ENCODE measurements at places on chromosomes 2 and 18. TPM values are rescaled to one million over a fixed set of nuclear protein-coding genes. Genes with fewer than 3 reads are reported as not detected.

Gene WDR7
- 17.1 TPM for total RNA-seq

Gene IDH1
- 203 TPM for total RNA-seq

Gene CCDC85A
- 2.3 TPM for total RNA-seq

DNA sequence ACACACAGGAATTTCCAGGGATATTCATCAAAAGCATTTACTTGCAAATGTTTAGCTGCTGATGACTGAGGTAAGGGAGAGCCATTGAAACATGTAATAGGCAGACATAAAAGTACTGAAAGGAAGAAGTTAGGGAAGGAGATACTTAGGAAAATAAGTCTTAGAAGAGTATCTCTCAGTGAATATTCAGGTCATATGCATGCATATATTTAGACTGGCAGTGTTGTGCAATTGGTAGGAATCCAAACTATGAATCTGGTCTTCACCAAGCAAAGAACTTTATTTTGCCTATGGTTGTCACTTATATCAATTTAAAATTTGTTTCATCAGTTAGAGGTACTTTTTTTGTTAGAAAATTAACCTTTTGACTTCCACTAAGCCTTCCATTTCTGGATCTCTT lies 1490.7 kb downstream of the SUCLG1 start:
- DNase-seq = peak; percentile 10

DNA sequence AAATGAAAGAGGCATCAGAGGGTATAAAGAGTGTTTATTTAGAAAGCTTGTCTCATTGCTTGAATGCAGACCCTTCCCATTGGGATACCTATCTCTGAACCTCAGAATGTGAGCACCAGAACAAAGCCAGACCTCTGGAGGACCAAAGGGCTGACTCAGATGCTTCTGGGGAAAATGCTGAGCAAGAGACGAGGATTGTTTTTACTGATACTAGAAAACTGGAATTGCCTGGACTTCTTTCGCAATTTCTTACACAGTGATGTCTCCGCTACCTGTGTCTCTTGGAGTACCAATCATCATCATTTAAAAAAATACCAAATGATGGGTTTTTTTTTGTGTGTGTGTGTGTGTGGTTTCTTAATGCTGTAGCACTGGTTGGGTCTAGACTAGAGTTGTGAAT lies 55.6 kb upstream of the CCDC85A start:
- DNase-seq = no peak

DNA sequence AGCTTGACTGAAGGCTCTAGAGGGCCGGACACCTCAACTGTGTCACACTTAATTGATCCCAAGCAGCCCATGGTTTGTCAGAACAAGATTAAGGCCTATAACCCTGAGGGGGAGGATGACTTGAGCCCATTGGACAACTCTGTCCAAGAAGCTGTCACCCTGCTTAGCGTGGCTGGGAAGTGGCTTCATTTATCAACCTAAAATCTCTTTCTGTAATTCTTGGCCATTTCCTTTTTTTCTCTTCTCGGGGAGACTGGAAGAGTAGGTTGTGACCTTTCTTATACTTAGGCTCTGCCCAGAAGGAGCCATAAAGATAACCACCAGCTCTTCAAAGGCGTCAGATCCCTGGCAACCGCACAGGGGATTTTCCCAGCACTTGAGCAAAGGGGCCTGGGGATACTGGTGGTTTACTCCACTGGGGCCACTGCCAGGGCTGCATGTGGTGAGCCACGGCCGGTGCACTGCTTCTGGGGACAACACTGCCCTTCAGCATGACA lies 265.5 kb downstream of the CYRIA start:
- DNase-seq = no peak

GRCh38 chr2:24538720-24539119 lies 47.7 kb downstream of the NCOA1 start:
- DNase-seq = no peak

DNA sequence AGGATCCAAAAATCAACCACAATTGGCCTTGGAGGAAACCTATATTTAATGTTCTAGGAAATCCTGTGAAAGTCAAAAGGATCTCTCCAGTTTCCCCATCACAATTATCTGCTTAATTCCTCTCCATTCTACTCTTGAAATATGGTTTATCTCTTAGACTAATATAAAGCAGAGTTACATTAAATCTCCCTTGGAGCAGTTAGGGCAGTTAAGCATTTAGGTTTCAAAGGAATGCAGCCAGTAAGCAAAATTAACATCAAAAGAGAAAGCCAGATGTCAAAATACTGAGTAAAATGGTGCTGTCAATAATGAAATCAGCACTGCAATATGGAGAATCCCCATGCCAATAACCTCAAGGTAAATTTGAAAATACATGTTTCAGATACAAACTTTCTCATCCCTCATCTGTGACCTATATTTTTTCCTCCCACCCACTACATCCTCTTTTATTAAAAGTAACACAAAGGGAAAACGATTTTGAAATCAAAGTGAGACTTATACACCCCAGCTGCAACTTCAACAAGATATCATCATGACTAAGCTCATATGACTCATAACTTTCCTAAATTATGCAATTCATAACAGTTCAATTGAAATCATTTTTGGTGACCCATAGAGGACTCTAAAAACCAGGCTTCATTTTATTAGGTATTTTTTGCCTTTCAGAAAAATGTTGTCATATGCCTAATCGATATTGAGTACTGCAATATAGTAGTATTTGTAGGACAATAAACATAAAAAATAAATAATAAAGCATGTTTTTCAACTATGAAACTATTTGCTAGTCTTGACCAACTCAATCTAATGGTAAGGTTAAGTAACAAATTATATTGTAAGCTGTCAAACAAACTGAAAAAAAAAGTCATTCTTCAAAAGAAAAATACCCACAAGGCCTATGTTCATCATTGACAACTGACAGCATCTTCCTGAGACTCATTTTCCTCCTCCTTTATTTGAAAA lies 3.1 kb downstream of the ADAM17 start:
- DNase-seq = peak; percentile 92

GRCh38 chr2:39350658-39351057 lies 86.4 kb downstream of the MAP4K3 start:
- DNase-seq = no peak

- DNase-seq = peak; percentile 10
These were observed 201.2 kb downstream of the CDCA7 start for GRCh38 chr2:173555833-173556232.

- peak; percentile 91 for DNase-seq
These were observed 90.9 kb downstream of the RNF144A start for GRCh38 chr2:7007846-7008741.

DNA sequence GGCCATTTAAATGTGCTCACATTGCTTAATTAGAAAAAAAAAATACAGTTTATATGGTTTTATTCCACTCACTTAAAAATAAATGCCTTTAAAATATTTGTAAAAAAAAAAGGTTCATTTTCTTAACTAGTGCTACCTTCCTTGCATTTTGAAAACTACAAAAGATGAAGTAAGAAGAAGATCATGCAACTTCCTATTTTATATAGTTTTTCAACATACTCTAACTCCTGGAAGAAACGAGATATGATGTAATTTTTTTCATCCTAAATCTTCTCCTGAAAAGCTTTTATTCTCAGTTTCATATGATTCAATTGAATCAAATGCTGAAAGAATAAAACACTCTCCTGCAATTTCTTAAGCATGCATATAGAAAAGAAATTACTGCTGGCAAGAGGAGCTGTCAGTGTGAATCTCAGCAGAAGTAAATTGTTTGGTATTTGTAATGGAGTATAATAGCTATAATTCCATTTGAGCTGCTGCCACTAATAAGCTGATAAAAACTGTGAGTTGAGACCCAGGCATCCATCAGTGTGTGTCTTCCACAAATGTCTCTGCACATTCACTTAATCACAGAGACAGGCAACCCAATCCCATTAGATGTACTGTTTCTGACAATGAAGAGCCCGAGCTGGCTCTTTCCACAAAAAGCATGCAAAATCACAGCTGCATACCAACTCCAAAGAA lies 3.7 kb downstream of the FTCDNL1 start:
- DNase-seq = no peak

- no peak for DNase-seq
These were observed 72.1 kb downstream of the PSMG2 start for GRCh38 chr18:12774982-12775381.

DNA sequence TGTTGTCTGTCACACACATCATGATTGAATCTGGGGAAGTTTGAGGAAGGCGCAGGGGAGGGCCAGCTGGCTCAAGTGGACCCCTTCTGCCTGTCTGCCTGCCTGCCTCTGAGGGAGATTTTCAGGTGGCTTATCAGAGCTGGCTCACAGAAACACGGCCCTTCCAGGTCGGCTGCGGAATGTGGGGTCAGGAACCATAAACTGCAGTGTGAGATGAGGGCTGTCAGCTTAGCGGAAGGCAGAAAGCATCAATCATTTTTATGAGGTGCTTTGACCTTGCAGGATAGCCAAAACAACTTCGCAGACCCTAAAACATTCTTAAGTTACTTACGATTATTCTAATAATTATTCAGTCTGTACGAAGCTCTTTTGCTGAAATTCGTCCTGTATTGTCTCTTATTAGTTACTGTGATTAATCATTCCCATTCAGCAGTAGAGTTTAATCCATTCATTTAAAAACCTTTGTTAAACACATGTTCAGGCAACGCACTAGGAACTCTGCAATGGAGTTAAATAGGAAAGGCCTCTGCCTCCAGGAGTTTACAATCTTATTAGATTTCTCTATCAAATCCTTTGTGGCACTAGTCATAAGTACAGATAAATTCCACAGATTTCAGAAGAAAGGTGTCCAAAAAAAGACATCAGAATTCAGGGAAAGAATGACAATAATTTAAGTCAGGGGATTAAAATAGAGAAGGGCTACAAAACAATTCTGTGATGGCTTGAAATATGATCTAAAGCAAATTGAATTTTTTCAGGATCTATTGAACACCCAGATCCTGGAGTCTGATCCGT lies 371.6 kb downstream of the HRH4 start:
- DNase-seq = peak; percentile 26

DNA sequence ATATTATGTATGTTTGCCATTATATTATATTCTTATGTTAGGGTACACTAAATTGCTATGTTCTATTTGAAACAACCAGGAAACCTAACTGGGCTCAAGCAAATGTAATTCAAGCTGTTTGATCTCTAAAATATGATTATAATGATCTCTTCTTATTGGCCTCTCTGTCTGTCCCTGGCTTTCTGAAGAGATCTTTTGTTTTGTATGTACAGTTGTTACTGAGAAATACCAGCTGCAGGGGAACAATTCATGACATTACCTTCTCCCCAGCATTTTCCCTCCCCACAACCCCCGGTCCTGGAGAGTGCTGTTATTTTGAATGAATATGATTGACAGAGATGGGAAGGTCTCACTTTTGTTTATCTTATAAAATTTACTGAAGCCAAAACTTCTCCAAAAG lies 54.8 kb upstream of the CD28 start:
- no peak for DNase-seq

DNA sequence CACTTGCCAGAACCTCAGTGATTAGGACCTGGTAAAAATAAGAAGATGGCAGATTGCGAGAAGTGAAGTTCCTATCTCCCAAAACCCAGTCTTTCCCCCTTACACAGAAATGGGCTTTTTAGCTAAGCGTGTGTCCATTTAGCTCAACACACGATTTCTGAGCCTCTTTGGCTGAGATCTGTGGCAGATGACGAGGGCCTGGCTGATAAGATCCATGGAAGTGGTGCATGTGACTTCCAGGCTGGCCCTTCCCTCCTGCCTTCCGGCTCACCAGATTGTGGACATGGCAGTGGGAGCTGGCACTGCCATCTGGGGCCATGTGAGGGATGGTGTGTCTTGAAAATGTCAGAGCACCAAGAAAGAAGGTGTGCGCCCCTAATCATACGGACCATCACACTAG lies 41.0 kb upstream of the ZFP36L2 start:
- no peak for DNase-seq

DNA sequence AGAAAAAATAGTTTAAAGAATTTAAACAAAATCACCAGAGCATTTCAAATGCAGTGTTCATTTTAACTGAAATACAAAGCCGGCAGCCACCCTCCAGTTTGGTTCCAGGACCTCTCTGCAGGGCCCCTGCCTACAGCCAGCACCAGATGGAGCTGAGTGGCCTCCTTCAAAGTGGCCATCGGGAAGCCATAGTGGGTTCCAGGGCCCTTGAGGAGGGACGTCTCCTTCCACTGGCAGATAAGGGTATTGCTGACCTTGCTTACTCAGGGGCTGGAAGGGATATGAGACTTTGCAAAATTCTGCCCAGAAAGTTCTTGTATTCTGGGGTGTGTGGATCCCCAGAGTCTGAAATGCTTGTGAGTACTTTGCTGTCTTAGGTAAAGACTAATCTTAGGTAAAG lies 205.2 kb upstream of the APCDD1 start:
- DNase-seq = no peak

DNA sequence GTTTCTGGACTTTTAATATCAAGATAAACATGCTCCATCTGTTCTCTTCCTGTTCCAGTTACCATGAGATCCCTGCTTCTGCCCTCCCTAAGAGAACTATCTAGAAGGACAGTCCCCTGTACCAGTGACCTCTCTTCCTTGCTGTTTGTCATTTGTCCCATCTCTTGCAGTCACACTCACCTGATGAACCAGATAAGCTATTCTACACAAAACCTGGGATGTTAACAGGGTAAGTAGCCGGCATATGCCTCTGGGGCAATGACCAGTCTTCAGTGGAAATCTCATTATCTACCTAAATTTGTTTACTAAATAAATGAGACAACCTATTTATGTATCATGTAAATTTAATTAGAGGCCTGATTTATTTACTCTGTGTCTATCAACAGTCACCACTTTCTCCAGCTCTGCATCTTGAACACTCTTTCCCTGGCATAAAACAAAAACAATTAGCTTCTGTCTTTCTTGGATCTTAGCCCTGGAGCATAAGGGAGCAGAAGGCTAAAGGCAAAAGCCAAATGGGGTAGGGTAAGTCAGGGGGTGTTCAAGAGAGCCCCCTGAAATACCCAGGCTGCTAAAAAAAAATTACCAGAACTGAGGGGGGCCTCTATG lies 337.7 kb downstream of the ALK start:
- DNase-seq = no peak

DNA sequence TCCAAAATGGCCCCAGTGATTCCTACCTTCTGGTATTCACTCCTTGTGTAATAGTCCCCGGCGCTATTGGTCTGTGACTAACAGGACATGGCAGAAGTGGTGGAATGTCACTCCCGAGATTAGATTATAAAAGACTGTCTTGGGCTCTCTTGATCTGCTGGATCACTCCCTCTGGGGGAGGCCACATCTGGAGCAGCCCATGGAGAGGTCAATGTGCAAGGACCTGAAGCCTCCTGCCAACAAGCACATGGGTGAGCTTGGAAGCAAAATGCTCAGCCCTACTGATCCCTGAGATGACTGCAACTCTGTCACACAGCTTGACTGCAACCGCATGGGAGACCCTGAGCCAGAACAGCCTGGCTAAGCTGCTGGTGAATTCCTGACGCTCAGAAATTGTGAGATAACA lies 94.3 kb upstream of the GLI2 start:
- DNase-seq = no peak

DNA sequence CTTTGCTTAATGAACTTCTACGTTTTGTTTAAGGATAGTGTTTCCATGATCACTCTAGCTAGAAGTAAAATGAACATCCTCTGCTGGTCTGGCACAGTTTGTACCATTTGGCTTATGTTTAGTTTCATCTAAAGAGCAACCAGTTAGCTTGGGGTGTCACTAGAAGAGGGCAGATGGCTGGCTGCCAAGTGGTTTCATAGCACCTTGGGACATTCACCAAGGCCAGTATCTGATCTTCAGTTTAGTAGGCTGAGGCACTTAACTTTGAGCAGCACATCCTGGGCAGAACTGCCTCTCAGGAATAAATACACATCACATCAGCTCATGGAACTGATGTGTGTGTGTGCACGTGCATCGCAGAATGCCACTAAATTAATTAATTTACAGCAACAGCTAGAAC lies 68.4 kb downstream of the NXPH2 start:
- DNase-seq = no peak

GRCh38 chr2:249538-250042 lies 14.2 kb downstream of the SH3YL1 start:
- no peak for DNase-seq

- DNase-seq = no peak
These were observed 80.4 kb upstream of the MGAT5 start for GRCh38 chr2:134173338-134174016.

Measured in fibroblast of villous mesenchyme (primary cell).